ENCODE measurements at places on chromosomes 2 and 18. TPM values are rescaled to one million over a fixed set of nuclear protein-coding genes. Genes with fewer than 3 reads are reported as not detected.

GAD1 gene
- not detected for total RNA-seq

DNA sequence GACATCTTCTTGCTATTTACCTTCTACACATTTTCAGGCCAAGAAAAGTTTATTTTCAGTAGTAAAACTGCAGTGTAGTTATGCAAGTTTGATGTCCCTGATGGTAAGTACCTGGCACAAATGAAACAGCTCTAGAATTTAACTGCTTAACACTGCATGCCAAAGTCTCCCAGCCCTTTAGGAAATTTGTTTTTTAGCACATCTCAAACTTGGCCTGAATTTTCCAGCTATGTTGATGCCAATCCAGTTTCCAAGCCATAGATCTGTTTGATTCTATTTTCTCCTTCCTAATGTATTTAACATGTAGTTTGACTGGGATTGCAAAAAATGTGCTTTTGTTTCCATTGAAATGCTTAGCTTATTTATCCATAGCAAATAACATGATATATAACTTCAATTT is 29.3 kb upstream of the ZNF385B start:
- DNase-seq, result no peak

DNA sequence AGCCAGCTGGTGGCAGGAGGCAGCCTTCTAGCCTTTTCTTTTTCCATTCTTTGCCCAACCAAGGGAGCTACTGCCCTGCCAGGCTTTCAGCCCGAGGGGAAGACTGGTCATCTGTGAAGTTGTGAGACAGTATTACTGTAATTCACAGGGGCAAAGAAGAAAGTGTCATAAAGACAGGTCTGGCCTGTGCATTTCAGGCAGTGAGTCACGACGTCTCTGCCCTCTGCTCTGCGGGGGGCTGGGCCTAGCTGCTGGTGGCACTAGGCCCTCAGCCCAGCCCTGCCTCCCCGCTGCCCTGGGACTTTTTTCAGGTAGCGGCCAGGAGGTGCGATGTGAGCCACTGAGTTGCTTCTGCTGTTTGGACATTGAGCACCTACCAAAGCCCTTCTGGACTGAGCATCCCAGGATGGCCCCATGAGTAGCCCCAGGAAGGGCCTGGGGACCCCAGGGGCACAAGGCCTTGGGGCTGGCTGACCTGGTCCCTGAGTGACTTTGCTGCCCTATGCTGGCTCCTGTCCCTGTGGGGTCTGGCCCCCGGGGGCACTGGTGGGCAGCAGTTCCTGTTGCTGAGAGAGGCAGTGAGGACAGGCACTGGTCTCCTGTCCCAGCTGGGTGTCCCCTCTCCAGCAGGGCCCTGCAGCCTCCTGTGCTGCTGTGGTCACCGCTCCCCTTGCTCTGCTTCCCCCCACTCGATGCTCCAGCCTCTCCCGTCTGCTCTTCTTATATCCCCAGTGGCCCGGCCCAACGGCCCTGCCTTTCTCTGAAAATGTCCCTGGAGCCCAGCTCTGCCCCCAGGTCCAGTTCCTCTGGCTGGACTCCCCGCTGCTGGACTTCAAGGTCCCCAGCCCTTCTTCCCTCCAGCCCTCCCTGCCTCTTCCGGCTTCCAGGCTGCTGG is 7.0 kb downstream of the INHBB start:
- DNase-seq, result no peak

DNA sequence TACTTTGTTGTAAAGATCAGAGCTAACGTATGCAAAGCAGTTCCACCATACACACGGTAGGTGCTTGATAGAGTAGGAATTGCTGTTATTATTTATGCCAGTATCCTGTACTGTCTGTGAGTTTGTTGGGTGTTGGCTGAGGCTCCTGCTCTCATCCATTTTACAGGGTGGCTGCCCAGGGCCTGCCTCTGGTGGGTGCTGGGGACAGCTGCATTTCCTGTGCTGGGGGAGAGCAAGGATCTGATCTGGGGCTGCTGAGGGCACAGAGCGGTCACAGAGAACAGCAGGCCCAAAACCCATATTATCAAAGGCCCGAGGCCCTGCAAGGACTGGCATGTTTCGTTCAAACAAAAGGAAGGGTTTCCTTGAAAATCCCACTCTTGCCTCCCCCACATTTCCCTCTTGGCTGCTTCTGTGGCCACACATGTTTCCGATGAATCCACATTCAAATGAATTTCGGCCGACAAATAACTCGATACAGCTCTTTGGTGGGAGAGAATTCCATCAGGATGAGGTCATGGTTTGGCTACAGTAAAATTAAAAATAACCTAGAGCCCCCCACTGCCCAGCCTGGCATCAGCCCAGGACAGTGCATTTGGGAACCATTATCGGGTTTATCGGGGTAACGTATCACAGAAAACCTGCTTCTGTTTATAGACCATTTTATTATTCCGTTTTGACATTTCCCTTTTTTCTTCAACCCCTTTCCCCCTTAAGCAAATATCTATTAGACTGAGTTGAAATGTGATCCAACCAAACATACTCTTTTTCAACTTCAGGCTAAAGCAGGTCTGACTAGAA is 143.4 kb downstream of the CYRIA start:
- DNase-seq, result no peak
